HCEC 1CT (cell line): ENCODE measurements at places on chromosomes 4 and X.
A peak's percentile ranks its signal among the peaks of the same experiment; 100 is the strongest.

GRCh38 chr4:89270792-89271191, 36.8 kb downstream of the GPRIN3 start:
- DNase-seq, result no peak

DNA sequence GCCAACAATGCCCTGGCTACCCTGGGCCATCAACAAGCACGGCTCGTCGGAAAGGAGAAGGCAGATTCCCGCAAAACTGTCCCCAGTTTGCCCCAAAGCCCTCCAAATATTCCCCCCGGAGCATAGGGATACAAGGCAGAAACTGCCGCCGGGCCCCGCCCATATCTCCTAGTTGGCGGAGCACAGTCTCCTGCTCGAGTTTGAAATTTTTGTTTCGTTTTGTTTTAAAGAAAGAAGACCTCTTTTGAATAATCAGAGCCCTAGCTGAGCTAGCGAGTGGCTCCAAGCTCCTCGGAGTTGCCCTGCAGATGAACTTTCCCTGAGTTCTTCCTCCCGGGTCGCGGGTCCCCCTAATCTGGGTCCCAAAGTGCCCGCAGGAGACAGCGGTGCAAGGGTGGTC, 138.1 kb upstream of the ZIC3 start:
- DNase-seq, result no peak

GRCh38 chr4:58163156-58163555, 1053.0 kb upstream of the IGFBP7 start:
- no peak for DNase-seq

DNA sequence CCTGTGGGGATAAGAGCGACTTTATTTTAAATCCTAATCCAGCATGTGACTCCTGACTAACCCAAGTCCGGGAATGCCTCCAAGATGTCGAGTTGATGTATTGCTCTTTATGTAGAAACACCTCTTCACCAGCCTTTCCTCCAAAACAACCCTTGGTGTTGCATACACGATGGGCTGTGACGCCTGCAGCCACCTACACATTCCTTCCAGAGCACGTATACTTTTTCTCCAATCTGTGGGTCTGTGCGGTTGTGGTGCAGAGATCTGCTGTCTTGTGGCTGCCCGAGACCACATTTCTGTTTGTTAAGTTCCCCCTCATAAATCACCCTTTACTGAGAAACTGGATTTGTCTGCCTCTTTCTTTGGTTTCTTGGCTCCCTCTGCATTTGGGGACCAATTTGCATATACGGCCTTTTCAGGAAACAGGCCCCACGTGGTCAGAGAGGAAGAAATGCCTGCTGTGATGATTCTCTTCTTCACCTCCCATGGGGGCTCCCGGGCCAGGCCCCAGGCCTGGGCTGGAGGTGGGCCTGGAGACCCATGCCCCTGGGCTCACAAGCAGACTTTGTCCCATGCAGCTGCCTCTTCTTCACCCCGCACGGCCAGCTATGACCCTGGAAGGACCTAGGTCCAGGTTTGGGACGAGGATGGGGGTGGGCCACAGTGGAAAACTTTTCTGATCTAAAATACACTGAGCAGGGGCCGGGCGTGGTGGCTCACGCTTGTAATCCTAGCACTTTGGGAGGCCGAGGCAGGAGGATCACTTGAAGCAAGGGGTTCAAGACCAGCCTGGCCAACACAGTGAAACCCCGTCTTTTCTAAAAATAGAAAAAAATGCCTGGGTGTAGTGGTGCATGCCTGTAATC, 21.4 kb upstream of the AFAP1 start:
- DNase-seq, result peak; percentile 91

GRCh38 chr4:40192114-40193015, 4.5 kb upstream of the RHOH start:
- DNase-seq, result no peak

- peak; percentile 19 for DNase-seq
Observed at GRCh38 chrX:55057675-55058249, 17.1 kb upstream of the PAGE2B start.

GRCh38 chr4:4519297-4519894, 22.5 kb downstream of the STX18 start:
- DNase-seq, result peak; percentile 17

DNA sequence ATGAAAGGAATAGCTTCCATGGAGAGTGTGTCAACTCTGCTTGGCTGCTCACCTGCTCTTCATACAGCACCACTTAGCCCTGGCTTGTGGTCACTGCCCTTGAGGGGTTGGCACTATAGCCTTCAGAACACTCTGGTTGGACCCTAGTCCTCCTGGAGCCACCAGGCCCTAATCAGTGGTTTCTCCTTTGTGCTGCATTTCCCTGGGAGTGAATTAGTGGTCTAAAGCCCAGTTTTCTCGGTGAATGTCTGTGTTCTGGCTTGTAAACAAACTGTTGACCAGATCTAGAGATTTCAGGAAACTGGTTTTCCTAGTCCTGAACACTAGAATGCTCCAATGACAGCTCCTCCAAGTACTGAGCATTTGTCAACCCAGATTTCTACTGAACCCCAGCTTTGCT, 28.6 kb upstream of the TMEM154 start:
- DNase-seq, result no peak

GRCh38 chr4:181674315-181674875, 568.8 kb upstream of the TENM3 start:
- peak; percentile 32 for DNase-seq

DNA sequence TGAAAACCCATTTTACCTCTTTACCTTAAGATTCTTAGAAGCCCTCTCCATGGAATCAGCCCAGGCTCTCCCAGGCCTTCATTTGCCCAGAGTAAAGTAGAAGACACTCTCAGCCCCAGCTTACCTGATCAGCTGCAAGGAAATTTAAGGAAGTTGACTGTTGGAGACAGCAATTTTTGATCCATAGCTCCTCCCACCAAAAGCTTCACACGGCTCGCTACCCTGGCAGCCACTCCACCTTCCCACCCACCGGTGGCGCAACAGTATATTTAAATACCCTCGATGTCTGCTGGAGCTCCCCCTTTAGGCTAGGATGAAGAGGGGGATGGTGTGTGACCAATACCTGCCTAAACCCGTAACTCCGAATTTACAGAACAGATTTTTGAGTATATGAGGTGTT, 75.4 kb downstream of the MBNL3 start:
- no peak for DNase-seq

DNA sequence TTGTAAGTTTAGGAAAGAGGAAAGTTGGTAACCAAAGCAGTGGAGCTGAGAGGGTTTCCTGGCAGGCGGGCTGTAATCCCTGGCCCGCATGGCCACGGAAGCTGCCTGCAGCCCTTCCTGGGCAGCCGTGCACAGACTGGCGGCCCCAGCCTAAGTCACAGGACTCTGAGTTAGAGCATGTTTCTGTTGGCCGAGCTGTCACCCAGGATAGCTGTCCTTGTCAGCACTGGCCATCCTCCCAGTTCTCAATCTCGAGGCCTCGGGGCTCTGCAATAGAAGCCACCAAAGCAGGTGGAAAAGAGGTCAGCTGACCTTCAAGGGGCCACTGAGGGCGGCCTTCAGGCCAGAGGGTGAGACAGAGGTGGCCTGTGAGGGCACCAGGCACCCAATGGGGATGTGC, 20.5 kb downstream of the PNMA6E start:
- no peak for DNase-seq

DNA sequence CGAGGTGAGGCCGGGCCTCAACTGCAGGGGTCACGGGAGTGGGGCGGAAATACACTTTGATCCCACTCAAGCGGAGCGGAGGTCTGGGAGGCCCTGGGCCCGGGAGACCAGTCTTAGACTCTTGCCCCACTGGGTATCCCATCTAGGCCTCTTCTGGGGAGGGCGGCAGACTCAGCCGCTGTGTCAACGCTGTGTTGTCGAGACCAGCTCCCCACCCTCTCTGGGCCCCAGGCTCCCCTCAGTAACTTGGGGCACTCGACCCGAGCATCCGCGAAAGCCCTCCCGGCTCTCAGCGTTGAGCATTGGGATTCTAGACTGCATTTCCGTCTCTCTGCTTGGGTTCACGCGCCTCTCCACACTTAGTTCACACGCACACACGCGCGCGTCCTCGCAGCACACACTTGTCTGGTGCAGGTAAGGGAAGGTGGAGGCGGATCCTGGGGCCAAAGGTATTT, 1.7 kb downstream of the NKX3-2 start:
- no peak for DNase-seq

DNA sequence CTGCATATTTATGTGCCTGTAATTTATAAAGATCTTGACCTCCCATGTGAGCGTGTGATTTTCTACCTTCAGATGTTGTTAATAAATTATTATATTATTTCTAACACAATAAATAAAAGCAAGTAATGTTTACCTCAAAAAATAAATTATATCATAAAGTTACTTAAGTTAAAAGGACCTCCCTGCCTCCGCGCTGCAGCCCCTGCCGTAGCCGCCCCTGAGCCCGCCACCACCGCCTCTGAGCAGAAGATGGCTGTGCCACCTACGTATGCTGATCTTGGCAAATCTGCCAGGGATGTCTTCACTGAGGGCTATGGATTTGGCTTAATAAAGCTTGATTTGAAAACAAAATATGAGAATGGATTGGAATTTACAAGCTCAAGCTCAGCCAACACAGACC, 119.6 kb upstream of the BRWD3 start:
- no peak for DNase-seq

DNA sequence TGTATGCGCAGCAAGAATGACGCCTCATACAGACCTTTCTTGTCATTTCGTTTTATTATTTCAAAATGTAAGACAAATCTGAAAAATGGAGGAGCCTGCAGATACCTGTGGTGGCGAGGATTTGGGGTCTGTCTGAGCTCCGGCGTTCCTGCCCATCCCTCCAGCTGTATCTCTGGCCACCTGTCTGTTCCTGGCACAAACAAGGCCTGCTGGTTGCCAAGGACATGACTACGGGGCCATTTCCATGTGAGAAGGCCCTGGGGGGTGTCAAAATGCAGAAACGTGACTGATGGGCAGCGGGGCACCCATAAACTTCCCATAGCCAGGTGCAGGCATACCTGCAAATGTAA, 591 bp upstream of the TSPAN7 start:
- no peak for DNase-seq

DNA sequence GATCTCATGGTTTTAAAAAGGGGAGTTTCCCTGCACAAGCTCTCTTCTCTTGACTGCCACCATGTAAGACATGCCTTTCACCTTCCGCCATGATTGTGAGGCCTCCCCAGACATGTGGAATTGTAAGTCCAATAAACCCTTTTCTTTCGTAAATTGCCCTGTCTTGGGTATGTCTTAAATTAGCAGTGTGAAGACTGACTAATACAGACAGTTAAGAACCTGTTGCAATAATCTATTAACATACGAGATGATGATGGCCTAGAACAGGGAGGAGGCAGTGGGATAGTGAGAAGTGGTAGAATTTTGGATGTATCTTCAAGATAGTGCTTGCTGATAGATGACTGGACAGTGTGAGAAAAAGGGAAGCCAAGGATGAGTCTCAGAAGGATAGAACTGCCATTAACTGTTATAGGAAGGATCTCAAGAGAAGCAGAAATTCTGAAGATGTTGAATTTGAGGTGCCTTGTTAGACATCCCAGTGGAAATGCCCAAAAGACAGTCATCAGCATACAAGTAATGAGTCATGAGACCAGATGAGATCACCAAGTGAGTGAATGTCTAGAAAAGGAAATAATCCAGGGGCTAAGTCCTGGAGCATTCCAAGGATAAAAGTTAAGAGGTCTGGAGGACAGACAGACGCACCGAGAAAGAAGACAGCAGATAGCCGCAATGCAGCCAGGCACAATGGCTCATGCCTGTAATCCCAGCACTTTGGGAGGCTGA, 38.8 kb upstream of the UGDH start:
- peak; percentile 89 for DNase-seq

- no peak for DNase-seq
Observed at GRCh38 chrX:151177141-151178027, 1.0 kb downstream of the GPR50 start.

- DNase-seq, result no peak
Observed at GRCh38 chrX:47776292-47777006, 60.3 kb upstream of the ZNF81 start.

DNA sequence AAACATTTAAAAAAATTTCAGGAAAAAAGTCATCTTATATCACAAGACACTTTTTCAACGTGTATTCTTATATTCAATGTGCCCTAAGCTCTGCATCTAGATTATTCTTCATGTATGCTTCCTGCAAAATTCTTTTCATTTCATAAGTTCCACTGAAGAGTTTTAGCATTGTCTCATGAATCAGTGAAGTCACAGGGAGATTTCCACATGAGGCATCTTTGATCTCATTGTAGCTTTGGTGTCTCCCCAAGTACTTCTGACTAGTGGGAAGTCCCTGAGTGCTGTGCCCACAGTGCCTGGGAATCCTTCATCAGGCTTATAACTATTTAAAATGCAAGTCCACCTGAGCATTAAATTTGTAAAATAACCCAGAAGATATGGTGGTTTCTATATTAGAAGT, 123.8 kb downstream of the MAD2L1 start:
- DNase-seq, result no peak

GRCh38 chrX:122475306-122475705, 708.8 kb upstream of the GRIA3 start:
- no peak for DNase-seq

- no peak for DNase-seq
Observed at GRCh38 chr4:150327262-150327780, 249.1 kb downstream of the DCLK2 start.

DNA sequence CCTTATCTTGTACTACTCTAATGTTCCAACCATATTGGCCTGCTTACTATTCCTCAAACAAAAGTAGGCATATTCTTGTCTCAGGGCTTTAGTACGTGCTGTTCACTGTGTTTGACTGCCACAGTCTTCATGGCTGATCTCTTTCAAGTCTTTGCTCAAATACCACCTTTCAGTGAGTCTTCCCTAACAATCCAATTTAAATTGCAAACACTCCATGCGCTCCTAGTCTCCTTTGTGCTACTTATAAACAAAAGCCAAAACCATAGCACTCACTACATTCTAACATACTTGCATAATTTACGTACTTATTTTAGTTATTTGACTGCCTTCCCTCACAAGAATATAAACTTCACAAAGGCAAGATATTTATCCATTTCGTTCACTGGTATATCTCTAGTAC, 1.7 kb upstream of the ART3 start:
- no peak for DNase-seq

GRCh38 chr4:76429636-76430035, 5.4 kb upstream of the SHROOM3 start:
- no peak for DNase-seq

- DNase-seq, result peak; percentile 85
Observed at GRCh38 chrX:85052636-85053343, 49.1 kb downstream of the APOOL start.

GRCh38 chr4:98996056-98996764, 689 bp downstream of the METAP1 start:
- DNase-seq, result peak; percentile 10

DNA sequence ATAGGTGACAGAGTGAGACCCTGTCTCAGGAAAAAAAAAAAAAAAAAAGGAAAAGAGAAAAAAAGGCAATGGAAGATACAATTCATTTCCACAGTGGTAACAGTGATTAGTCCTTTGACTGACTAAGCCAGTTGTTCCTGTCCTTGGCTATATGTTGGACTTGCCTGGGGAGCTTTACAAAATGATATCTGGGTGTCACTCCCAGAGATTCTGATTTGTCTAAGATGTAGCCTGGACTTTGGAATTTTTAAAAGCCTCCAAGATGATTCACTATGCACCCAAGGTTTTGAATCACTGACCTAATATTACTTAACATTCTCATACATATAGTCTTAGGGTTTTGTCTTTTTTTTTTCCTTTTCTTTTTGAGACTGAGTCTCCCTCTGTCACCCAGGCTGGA, 16.9 kb downstream of the HELQ start:
- DNase-seq, result peak; percentile 8

- DNase-seq, result no peak
Observed at GRCh38 chr4:185247151-185247550, 37.8 kb downstream of the SNX25 start.
